CD8-positive, alpha-beta T cell (primary cell): ENCODE measurements at places on chromosomes 5 and 9. TPM values are rescaled to one million over a fixed set of nuclear protein-coding genes. Genes with fewer than 3 reads are reported as not detected.

DNA sequence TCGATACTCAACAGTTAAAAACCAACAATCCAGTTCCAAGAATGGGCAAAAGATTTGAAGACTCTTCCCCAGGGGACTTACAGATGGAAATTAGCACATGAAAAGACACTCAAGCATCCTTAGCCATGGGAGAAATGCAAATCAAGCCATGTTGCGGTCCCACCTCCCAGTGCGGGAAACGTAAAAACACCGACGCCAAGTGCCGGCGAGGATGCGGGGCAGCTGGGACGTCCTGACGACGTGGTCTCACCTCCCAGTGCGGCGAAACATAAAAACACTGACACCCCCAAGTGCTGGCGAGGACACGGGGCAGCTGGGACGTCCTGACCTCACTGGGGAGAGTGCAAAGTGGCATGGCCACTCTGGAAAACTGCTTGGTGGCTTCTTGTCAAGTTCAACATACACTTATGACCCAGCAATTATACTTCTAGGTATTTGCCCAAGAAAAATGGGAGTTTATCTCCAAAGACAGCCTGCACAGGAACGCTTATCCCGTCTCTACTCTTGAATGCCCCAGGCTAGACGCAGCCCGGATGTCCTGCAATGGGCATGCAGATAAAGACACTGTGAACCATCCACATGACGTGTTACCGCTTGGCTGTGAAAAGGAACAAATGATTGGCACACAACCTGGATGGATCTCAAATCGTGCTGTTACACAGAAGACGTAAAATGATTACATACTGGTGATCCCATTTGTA lies 60.1 kb upstream of the UBAC1 start:
- DNase-seq, result no peak

Gene NEUROG1
- total RNA-seq, result not detected

DNA sequence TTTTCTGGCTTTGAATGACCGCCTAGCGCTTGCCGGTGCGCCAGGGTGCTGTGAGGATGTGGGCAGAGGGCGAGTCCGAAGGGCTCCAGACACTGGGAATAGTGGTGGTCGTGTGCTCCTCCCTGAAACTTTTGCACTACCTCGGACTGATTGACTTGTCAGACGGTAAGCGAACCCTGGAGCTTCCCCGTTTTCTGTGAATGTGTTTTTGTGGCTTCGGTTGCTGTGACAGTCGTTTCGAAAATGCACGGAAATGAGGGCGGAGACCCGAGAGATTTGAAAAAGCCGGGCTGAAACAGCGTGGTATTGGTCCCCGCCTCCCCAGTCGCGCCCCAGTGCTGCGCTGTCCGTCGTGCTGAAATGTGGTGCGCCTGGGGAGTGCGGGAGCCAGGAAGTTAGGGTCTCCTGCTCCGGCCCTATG lies 102.5 kb upstream of the GABRP start:
- DNase-seq, result no peak

- no peak for DNase-seq
Observed at GRCh38 chr5:138645778-138646575, 70.8 kb upstream of the HSPA9 start.
